ENCODE measurements at places on chromosomes 13 and 19.

- no peak for DNase-seq
Measured at GRCh38 chr13:46124967-46125933, 20.4 kb upstream of the CPB2 start.

DNA sequence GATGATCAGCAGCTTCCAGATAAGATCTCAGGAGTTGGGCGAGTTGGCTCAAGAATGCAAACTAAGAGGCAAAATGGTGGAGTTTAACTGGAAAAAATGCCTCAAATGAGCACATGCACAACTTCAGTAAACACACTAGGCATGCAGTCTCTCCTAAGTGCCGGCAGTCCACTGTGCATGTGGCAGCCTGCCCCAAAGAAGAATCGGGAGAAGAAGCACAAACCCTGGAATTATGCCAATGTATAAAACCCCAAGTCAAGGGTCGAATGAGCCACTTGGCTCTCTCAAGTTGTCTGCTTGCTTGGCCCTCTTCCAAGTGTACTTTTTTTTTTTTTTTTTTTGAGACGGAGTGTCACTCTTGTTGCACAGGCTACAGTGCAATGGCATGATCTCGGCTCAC is 53.3 kb upstream of the SLITRK1 start:
- DNase-seq = no peak

- DNase-seq = no peak
Measured at GRCh38 chr19:38693380-38694223, 46.2 kb downstream of the ACTN4 start.

- DNase-seq = no peak
Measured at GRCh38 chr13:80778297-80778696, 437.4 kb upstream of the SPRY2 start.

DNA sequence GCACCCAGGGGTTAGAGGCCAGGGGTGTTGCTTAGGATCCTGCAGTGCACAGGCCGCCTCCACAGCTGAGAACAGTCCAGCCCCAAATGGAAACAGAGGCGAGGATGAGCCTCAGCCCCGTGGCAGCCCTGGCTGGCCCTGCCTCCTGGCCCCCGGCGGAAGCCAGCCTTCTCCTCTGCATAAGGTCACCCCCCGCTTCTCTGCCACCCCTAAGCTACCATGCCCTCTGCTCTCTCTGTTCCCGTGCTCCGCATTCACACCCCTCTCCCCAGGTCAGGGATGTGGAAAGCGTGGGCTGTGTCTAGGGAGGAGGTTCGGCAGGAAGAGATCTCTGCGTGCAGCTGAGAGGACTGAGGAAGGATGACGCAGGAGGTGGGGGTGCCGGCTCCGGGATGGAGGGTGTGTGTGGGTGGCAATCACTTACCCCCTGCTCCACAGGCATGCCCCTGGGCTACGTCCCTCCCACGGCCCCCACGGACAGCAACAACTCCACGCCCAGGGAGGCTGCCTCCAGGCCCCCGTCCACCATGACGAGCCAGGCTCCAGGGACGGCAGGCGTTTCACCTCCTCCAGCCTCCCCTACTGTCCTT is 6.0 kb downstream of the SSC5D start:
- DNase-seq = no peak

- no peak for DNase-seq
Measured at GRCh38 chr13:52156724-52157261, 2.6 kb downstream of the NEK3 start.

GRCh38 chr13:59343993-59344822 is 819.5 kb downstream of the DIAPH3 start:
- DNase-seq = no peak
